Right ventricle myocardium inferior (tissue), 1 donor: ENCODE measurements at places on chromosomes 6 and 20. TPM values are rescaled to one million over a fixed set of nuclear protein-coding genes. Genes with fewer than 3 reads are reported as not detected.

Gene SLC2A10
- total RNA-seq: 3.1 TPM

Gene RNF144B
- 18.2 TPM for total RNA-seq

Gene ZC3H12D
- 0.51 TPM for total RNA-seq

Gene SPTLC3
- 6.9 TPM for total RNA-seq

Gene LKAAEAR1
- not detected for total RNA-seq

Gene DLK2
- 1.9 TPM for total RNA-seq

Gene FRK
- 7.3 TPM for total RNA-seq

Gene RBBP8NL
- not detected for total RNA-seq

Gene GFRAL
- not detected for total RNA-seq

Gene CD24
- total RNA-seq: 0.35 TPM

Gene FGD2
- 7.9 TPM for total RNA-seq

Gene SLC22A2
- not detected for total RNA-seq

Gene SLC4A11
- 0.14 TPM for total RNA-seq

Gene RGS17
- total RNA-seq: 0.05 TPM

Gene FAM217A
- total RNA-seq: not detected

Gene ZNF334
- 0.57 TPM for total RNA-seq

Gene SLA2
- total RNA-seq: 0.30 TPM

Gene CNR1
- 0.16 TPM for total RNA-seq

Gene AGER
- total RNA-seq: 2.0 TPM

Gene TAAR9
- total RNA-seq: not detected

Gene ECT2L
- total RNA-seq: 1.1 TPM

Gene ABHD16B
- total RNA-seq: not detected

Gene SAMD3
- total RNA-seq: 0.95 TPM

Gene GABRR2
- 0.35 TPM for total RNA-seq

Gene TBC1D7
- total RNA-seq: 32.2 TPM
